ENCODE measurements at places on chromosomes 6 and 20. TPM values are rescaled to one million over a fixed set of nuclear protein-coding genes. Genes with fewer than 3 reads are reported as not detected.

GRCh38 chr6:352474-352873 is 39.1 kb upstream of the IRF4 start:
- no peak for DNase-seq

GRCh38 chr6:25641940-25642666 is 9.9 kb upstream of the SCGN start:
- no peak for DNase-seq

DNA sequence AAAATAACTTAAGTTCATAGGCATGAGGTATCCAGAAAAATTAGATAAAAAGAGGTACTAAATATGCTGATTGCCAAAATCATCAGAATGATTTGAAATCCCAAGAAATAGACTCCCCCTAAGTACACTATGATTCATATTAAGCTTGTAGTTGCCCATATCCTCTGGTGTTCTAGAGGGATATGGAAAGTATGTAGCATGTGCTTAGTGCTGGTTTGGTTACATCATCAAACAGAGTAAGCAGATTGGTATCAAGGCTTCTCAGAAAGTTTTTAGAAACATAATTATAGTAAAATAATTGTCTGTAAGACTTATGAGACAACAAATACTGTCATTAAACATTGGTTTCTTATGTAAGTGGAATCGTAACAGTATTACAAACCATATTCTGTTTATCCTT is 166.4 kb downstream of the FAXC start:
- DNase-seq: no peak

Gene MEI4
- total RNA-seq: not detected

Gene LST1
- 9.5 TPM for total RNA-seq

Gene ATP6V1G2
- 4.4 TPM for total RNA-seq

Data from B cell (primary cell).